Stimulated activated CD4-positive, alpha-beta T cell treated with anti-CD3 and anti-CD28 coated beads, Interleukin-12 subunit alpha, Interleukin-12 subunit beta, amount 100 ng/mL, for 24 hours (primary cell): ENCODE measurements at places on chromosomes 1 and 21.

- DNase-seq = no peak
Observed at GRCh38 chr1:69765951-69766350, 198.2 kb downstream of the LRRC7 start.

DNA sequence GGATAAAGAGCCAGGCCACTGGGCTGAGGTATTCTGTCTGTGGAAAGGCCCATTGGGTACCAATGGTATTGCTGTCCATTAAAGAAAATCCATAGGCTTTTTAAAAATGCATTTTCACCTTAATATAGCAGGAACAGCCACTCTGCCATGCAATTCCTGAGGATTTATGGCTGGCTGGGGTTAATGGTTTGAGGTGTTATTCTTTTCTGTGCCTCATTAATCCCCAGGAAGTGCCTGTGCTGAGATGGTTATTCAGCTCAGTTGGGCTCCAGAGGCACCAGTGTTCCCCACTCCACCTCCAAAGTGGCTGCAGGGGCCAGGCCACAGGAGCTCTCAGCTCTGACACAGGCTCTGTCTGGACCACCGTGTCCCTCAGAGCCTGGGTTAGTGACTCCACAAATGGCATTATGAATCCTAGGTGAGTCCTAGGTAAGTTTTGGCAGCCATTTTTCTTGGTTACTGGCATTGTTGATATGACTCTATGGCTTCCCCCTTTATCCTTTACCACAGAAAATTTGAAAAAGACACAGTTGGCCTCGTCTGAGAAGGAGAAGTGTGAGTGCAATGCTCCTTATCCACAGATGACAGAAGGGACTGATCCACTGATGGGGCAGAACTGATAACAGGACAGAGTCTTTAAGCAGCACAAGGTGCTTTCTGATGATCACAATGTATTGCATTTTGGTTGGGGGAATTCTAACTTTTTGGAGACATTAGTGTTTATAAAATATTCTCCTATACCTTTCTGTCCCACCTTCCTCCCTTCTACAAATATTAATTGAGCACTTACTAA is 2.2 kb upstream of the PAPPA2 start:
- no peak for DNase-seq

GRCh38 chr1:65792669-65793358 is at the start of gene PDE4B:
PDE4B (plus strand) TSS chr1:65792895.
- no peak for DNase-seq

DNA sequence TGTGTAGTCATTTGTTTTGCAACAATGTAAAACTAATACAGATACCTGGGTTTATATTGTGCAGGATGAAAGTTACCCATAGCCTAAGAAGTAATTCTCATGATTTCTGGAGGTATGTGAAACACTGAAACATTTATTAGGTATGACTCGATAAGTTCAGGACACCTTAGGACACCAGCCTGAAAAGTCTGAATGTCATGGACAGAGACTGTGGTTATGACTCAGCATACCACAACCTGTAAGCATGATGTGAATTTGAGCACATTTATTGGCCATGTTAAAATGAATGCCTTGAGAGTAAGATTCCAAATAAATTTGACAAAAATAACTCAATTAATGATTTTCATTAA is 1471.7 kb upstream of the B3GALT2 start:
- no peak for DNase-seq

- DNase-seq = no peak
Observed at GRCh38 chr1:197595304-197595904, 179.9 kb downstream of the DENND1B start.

DNA sequence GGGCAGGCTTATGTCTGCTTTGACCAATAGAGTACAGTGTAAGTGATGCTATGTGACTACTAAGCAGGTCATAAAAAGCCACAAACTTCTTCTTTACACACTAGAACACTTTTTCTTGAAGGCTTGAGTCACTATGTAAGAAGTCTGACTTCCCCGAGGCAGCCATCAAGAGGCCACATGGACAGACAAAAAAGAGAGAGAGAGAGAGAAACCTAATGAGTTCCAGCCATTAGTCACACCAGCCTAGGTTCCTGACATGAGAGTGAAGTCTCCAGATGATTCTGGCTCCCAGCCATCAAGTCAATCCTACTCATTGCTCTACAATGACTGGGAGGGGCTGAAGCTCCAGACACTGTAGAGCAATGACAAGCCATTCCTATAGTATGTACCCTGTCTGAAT is 101.4 kb downstream of the LHX9 start:
- no peak for DNase-seq

DNA sequence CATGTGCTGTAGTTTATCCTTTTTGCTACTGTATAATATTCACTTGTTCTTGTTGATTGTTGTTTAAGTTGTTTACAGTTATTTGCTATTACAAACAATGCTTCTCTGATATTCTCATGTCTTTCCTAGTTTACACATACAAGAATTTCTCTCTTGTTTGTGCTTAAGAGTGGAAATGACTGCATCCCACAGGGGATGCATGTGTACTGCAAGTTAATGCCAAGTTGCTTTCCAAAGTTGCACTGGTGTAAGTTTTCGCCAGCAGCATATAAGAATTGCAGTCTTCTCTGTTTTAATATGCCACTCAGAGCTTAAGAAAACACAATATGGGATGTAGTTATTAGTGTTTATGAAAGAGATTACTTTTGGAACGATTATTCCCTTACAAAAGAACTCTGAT is 97.7 kb downstream of the NEK7 start:
- DNase-seq = no peak

- no peak for DNase-seq
Observed at GRCh38 chr21:28308516-28308915, 684.2 kb downstream of the LTN1 start.

- no peak for DNase-seq
Observed at GRCh38 chr1:16093611-16094010, 20.2 kb upstream of the FAM131C start.

DNA sequence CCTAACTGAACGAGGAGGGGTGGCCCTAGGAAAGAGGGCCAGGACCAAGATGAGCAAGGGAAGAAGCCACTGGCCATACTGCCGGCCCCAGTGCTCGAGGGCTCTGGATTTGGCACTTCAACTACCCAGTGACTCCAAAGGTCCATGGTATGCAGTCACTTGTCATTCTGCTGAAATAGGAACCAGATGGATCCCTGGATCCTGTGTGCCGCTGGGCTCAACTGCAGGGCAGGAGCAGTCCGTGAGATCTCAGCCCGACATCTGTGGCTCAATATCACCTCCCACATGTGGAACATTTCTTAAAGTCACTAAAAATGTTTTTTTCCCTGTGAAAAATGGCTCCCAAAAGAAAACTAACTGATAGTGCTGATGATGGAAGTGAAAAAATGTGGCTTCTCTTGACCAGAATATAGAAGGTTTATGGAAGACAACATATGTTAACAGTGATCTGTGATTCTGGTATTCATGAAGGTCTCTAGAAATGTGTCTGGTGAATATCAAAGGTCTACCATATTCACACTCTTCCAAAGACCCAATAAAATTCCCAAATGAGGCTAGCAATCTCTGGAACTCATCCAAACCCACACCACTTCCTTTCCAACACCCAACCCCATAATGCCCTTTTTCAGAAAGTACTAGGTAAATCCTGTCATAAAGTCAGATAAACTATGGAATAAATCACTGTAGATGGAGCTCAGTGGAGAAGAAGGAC is 24.1 kb downstream of the PAFAH2 start:
- DNase-seq = no peak

- no peak for DNase-seq
Observed at GRCh38 chr1:18178111-18178510, 70.5 kb downstream of the IGSF21 start.

GRCh38 chr1:54459140-54459539 is 52.9 kb upstream of the SSBP3 start:
- DNase-seq = no peak

- DNase-seq = no peak
Observed at GRCh38 chr21:33984021-33984481, 68.4 kb upstream of the ATP5PO start.

DNA sequence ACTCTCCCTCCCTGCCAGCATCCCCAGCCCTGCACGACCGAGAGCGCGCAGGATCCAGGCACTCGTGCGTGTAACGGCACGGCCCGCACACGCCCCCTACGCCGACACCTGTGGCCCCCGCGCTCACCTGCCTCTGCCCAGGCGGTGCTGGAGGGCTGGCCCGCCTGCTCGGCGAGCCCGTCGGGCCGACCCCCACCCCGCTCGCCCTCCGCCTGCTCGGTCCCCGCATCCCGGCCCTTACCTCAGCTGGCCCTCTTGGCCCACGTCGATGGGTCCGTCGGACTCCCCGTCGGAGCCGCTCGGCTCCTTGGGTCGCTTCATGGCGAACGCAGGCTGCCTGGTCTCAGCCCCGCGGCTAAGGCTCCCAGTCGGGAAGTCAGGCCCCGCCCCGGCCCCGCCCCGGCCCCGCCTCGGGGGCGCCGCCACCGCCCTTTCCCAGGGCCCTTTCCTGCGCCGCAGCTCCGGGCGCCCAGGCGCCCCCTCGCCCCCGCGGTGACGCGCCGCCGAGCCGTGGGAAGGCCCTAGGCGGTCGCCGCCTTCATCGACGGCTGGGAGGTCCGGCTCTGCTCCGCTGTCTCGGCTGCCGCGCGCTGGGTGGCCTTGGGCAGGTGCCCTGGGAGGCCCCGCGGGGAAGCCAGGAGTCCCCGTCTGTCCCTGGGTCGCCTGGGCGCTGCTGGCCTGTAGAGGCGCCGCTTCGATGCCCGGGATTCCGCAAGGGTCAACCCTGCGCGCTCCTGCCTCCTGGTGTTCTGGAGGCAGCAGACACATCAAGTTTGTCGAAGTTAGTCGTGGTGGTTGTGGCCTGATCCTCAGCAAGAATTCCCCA is at the start of gene HEYL:
Gene HEYL, minus strand, starts transcription at position 339 of the 826 bp plus-strand sequence. Its CDS starts 18 bp downstream, at position 321.
- DNase-seq = peak; percentile 77

DNA sequence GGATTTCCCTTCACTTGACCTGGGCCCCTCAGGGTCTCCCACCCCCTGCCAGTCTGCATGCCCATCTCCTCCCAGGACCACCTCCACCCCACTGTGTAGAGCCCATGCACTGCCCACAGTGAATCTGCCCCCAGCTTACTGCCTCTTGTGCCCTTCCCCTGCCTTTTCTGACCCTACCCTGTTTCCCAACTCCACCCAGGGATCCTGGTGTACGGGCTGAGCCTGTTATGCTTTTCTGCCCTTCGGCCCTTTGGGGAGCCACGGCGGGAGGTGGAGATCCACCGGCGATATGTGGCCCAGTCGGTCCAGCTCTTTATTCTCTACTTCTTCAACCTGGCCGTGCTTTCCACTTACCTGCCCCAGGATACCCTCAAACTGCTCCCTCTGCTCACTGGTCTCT is 1.9 kb downstream of the TMEM79 start:
- DNase-seq = no peak

- DNase-seq = no peak
Observed at GRCh38 chr1:110360431-110360830, 21.3 kb downstream of the RBM15 start.

DNA sequence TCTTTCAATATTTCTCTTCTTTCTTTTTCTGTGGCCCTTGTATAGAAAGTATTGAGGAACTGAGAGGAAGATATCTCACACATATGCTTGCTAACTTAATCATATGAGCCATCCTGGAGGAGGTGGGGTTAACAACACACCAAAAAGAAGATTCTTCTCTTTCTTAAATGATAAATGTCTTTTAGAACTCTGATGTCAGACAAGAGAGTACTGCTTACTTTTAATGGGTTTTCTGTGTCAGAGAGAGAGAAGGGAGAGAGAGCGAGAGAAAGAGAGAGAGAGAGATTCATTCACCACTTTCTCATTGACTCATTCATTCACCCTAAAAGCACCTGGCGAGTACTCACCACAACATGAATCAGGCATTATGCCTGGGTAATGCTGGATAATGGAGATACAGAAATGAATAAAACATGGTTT is 250.3 kb upstream of the SGIP1 start:
- DNase-seq = no peak

DNA sequence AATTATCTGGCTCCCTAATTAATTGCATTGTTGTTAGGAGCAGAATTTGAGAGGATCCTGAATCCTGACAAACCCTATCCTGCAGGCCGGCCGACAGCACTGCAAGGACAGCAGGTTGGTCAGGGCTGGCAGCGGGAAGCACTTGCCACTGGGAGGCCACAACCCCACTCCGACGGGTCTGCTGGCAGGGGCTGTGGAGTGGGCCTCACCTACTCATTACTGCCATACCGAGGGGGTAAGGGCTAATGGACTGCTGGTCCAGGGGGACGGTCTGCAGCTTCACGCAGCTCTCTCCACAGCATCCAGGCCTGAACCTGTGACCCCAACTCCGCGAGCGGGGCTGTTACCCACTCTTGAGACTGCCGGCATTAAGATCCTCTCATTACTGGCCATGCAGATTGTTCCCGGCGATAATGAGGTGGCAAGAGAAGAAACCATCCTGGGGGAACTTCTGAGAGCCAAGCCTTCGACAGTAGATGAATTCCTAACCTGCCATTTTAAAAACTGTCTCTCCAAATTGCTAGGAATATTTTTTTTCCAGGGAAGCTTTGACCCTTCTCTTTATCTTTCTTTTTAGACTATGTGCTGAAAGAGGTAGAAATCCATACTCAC is 501.3 kb downstream of the OMA1 start:
- no peak for DNase-seq

DNA sequence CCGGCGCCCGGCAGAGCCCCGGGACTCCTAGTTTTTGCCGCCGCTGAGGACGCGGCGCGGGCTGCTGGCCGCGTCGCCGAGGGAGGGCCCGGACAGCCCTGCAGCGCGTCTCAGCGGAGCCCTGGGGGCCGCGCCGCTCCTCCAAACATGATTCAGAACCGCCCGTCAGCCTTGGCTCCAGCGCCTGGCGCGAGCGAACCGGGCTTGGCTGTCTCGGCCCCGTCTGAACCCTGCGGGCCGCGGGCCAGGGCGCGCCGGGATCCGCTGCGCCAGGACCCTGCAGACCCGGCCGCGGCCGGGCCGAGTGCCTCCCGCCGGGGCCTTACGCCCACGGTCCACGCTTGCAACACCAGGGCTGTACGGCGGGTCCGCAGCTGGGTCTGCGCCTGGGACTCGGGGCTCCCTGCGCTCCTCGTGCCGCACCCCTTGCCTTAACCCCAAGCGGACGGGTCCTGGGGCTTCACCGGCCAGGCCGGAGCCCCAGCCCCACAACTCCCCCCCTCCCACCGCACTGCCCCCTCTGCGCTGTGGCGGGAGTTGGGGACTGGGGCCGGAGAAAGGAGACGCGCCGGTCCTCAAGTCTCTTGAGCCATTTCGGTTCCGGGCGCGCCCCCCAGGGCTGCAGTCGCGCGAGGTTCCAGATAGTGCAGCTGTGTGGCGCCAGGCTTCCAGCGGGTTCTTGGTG is 48.4 kb upstream of the CD34 start:
- DNase-seq = peak; percentile 12

- DNase-seq = no peak
Observed at GRCh38 chr1:2980073-2980791, 41.0 kb upstream of the ACTRT2 start.

- no peak for DNase-seq
Observed at GRCh38 chr1:115469703-115470476, 131.8 kb upstream of the NGF start.
